ENCODE measurements at places on chromosomes 3 and 15.

- DNase-seq, result no peak
Measured at GRCh38 chr3:162170581-162170980, 674.0 kb downstream of the OTOL1 start.

GRCh38 chr3:44252332-44252959 is 10.8 kb downstream of the TOPAZ1 start:
- DNase-seq, result no peak

DNA sequence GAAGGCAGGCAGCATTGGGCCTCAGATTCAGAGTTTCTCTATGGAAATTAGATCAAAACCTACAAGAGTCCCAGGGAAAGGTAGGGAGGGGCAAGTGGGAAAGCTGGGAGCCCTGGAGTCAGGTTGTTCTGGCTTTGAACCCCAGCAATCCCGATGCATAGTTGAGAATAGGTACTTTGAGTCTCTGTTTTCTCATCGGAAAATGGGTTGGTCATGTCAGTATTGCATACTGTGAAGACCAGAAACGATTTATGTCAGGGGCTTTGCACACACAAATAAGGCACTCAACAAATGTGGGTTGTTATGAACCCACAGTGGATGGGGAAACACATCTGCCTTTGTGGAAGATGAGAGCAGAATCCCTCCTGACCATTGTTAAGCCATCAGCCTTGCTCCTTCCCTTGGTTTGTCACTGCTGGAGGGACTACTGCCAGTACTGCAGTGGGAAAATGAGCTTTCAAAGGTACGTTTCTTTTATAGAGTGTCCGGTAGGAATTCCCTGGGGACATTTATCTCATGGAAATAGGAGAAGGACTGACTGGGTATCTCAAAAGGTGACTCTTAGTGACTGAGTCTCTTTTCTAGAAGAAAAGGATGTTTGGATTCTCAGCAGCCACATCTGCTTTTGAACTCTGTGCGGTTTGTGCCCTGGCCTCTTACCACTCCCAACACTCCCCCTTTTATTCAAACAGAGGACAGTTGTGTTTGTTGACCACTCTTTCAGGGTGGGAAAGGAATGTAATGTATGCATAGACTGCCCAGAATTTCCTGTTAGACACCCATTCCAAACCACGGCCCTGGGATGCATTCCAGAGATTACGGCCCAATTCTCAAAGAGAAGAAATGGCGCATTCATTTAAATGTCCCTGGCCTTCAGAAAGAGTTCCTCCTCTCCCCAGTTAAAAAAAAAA is 54.6 kb upstream of the VILL start:
- no peak for DNase-seq

DNA sequence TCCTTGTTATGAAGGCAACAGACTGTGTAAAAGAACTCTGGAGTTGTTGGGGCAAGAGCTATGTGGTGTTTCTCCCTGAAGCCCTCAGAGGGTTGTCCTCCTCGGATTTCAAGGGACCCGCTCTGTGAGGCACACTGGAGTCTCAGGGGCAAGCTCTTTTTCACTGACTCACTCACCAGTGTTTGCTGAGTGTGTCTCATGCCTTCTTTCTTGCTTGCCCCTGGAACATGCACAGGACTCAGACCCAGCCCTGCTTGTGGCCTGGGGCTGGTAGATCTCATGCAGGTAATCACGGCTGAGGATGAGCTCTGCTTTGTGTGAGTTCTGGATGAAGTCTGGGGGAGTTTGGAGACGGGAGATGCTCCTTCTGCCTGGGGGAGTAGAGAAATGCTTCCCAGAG is 93.7 kb downstream of the CACNA1D start:
- no peak for DNase-seq

DNA sequence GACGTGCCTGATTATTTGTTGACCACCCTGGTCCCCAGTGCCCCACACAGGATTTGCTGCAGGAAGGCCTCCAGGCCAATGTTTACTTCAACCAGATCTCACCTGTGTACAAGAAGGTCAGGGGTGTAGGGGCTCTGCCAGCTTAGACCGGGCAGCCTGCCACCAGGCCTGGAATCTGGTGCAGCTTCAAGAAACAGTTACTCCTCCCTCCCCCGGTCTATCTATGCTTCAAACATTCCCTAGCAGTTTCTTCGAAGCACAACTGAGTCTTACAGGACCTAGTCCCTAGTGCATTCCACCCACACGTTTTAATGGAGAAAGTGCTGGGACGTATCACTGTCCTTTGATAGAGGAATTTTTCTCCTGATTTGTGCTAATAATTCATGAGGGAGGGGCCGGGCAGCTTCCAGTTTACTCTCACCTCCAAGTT is 8.0 kb downstream of the SH3BP5 start:
- DNase-seq, result no peak

- no peak for DNase-seq
Measured at GRCh38 chr3:78976200-78976599, 791.6 kb downstream of the ROBO1 start.

- DNase-seq, result no peak
Measured at GRCh38 chr3:154022606-154023005, 98.6 kb upstream of the ARHGEF26 start.

DNA sequence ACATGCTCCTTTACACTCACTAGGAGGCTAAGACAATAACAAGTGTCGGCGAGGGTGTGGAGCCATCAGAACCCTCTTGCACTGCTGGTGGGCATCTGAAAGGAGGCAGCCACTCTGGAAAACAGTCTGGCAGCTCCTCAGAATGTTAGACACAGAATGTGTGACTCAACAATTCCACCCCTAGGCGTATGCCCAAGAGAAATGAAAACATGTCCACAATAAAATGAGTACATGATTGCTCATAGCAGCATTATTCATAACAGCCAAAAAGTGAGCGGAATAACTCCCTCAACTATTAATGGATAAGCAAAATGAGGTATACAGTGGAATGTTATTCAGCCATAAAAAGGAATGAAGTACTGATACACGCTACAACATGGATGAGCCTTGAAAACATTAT is 57.8 kb downstream of the WNT7A start:
- no peak for DNase-seq

- DNase-seq, result no peak
Measured at GRCh38 chr3:30743641-30744317, 137.4 kb downstream of the TGFBR2 start.

All from effector CD8-positive, alpha-beta T cell (primary cell).